Muscle of arm (tissue), 14 donors: ENCODE measurements at places on chromosomes 16 and 17. TPM values are rescaled to one million over a fixed set of nuclear protein-coding genes. Genes with fewer than 3 reads are reported as not detected.

DNA sequence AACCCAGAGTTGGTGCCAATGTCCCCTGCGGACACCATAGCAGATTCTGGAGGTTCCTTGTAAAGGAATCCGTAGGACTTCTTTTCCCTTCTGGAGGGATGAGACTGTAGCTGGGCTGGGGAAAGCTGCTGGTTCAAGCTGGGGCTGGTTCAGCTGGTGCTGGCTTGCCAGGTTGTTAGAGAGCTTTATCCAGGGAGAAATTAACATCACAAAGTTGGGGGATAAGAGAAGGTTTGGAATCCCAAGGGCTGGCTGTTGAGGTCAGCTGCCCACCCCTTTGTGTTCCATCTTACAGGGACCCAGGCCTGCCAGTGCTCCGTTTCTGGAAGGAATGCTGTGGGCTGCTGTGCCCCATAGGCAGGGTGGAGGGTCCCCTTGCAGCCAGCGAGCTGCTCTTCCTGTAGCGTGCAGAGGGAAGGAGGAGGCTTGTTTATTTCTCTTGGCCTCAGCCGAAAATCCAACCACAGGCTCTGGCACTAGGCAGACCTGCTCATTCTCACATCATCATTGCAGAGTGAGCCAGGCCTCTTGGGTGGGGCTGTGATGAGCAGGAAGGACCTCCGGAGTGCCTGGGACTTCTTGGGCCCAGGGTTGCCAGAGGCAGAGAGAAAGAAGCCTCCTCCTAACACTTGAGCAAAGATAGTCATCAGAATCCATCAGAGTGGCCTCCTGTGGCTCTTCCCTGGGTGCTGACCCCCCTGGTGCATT is 251.1 kb downstream of the SEC14L1 start:
- DNase-seq, result no peak

GRCh38 chr16:13108126-13108525 is 206.7 kb downstream of the SHISA9 start:
- DNase-seq, result no peak

- DNase-seq, result no peak
These were observed 26.7 kb upstream of the ITGA3 start for GRCh38 chr17:50029185-50029584.

DNA sequence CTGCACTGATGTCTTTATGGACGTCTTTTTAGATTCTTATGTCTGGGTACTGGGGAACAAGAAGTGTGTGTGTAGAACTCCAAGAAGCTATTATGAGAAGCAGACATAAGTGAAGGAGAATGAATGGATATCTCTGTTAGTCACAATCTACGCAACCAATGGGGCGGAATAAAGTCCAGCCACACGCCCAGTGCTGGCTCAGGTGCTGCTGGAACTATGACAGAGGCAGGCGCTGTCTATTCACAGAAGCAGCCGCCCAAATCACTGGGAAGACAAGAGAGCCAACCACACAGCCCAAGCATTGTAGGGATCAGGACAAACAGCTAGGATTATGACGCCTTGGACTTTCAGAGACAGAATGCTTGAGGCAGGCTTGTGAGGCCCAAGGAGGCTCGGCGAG is 43.9 kb upstream of the ICAM2 start:
- DNase-seq, result no peak

DNA sequence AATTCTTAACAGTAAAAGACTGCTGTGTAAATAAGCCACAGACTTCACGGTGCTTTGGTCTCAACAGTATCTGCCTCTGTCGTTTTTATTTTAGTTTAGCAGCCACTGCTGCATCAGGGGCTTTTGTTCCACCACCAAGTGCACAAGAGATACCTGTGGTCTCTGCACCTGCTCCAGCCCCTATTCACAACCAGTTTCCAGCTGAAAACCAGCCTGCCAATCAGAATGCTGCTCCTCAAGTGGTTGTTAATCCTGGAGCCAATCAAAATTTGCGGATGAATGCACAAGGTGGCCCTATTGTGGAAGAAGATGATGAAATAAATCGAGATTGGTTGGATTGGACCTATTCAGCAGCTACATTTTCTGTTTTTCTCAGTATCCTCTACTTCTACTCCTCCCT is 7.9 kb downstream of the HERPUD1 start:
- DNase-seq, result no peak

DNA sequence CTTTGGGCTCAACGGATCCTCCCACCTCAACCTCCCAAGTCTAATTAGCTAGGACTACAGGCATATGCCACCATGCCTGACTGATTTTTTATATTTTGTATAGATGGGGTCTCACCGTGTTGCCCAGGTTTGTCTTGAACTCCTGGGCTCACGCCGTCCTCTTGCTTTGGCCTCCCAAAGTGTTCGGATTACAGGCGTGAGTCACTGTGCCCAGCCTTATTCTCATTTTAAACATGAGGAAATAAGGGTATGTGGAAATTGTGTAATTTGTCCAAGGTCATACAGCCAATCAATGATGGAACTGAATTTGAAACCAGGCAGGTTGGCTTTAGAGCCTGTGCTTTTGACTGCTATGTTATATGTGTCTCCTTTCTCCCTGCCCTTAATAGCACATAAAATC is 27.4 kb upstream of the AQP8 start:
- no peak for DNase-seq

GRCh38 chr17:42182927-42183734 is 2.1 kb downstream of the HCRT start:
- no peak for DNase-seq

Gene KRTAP4-4
- not detected for polyA plus RNA-seq
